ENCODE measurements at places on chromosomes 4 and X.

DNA sequence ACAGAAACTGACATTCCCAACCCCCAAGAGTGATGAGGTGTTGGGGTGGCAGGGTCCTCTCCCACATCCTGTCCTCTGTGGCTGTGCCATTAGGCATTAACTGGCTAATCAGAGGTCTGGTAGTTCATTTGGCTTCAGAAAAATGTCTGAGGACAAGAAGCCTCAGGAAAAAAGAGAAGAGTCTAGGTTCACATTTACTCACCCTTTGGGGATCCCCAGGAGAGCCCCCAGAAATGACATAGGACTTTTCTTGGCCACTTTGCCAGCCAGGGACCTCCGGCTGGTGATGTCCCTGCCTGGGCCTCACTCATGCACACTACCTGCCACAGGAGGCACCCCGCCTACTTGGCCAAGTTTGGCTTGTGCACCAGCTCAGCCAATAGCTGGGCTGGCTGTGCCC is 173.0 kb downstream of the RBM46 start:
- no peak for DNase-seq

- no peak for DNase-seq
These were observed 49.2 kb downstream of the MFAP3L start for GRCh38 chr4:169976951-169977350.

GRCh38 chr4:181004056-181004455 is 1239.1 kb upstream of the TENM3 start:
- DNase-seq: no peak

GRCh38 chr4:13750594-13750993 is 123.1 kb upstream of the BOD1L1 start:
- no peak for DNase-seq

GRCh38 chr4:123618606-123619005 is 222.0 kb downstream of the SPRY1 start:
- no peak for DNase-seq

- no peak for DNase-seq
These were observed 55.1 kb downstream of the PPP3CA start for GRCh38 chr4:101292214-101292613.

DNA sequence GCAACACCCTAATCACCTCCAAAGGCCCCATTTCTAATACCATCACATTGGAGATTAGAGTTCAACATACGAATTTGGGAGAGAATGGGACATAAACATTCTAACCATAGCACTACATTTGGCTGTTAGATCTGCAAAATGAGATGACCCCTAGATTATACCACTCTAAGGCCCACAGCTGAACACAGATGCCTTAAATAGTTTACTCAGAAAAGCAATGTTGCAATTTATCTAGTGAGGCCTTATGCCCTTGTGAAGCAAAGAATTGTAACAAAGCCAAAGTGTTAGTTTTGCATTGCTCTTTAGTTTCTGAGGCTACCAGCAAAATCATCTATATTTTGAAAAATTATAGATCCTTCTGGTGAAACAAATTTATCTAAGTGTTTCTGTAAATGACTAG is 31.6 kb upstream of the ARHGEF6 start:
- DNase-seq: no peak

- DNase-seq: no peak
These were observed 518.3 kb upstream of the ARX start for GRCh38 chrX:25534091-25534490.

GRCh38 chr4:84051089-84051488 is 448.0 kb downstream of the NKX6-1 start:
- no peak for DNase-seq

DNA sequence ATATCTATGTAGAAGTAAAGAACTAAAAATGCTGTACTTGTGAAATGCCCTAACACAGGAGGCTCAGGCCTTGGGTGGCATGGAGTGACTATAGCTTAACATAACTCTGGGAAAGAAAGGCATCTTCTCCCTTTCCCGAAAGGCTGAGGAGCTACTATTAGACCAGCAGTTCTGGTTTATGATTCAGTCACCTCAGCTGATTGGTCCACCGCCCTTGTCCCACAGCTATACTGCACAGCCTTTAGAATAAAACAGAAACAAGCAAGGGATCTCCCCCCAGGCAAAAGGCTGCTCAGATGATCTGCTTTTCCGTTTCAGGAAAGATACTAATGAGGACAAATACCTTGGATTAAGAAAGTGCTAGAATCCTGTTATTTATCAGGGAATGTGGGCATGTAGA is 171.3 kb downstream of the SNCA start:
- no peak for DNase-seq

DNA sequence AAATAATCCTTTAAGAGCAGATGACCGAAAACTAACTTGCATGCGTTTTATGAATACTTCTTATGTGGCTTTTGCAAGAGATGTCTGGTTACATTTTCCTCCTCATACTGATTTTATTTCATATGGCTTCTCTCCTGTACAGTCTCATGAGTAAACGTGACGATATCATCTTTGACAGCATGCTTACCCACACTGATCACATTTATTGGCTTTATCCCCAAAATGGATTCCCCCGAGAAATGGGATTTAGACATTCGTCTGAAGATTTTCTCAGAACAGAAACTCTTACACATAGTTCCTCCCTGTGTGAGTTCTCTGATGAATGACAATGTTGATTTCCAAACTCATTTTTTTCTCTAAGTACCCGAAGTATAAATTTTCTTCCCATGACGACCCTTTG is 939.7 kb upstream of the LCORL start:
- no peak for DNase-seq

DNA sequence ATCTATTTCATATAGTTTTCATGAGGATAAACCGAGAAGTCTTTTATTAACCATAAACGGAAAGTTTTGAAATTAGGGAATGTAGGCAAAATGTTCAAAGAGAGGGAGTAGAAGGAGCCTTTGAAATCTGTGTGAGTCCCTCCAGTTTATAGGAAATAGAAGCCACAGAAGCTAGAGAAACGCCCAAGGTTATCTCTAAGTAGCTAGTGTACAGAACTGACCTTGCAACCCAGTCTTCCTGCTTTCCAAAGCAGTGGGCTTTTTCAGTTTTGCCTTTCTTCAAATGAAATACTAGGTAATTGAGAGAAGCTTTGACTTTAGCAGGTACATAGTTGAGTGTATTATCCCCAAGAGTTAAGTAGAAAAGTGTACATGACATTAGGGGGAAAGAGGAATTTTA is 39.4 kb downstream of the STIM2 start:
- no peak for DNase-seq

GRCh38 chr4:185122681-185123345 is 20.3 kb upstream of the SLC25A4 start:
- no peak for DNase-seq

DNA sequence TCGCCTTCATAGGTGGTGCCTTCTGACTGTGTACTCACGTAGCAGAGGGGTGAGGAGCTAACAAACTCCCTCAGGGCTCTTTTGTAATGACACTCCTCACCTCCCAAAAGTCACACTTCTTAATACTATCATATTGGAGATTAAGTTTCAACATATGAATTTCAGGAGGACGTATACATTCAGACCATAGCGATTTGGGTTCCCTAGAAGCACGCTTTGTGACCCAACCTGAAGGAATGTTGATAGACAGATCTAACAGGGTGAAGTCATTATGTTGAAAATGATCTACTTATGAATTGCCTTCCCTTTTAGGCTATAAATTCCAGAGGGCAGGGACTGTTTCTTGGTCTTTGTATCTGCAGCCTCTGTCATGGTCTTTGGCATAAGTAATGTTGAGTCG is 3.2 kb upstream of the KLHL34 start:
- no peak for DNase-seq
